ENCODE measurements at places on chromosomes 4 and X.

GRCh38 chrX:22059775-22060174, 27.6 kb downstream of the PHEX start:
- no peak for DNase-seq

- no peak for DNase-seq
Measured at GRCh38 chr4:21722157-21722839, 226.3 kb downstream of the KCNIP4 start.

GRCh38 chr4:79917246-79917645, 155.8 kb downstream of the ANTXR2 start:
- DNase-seq, result peak; percentile 36

GRCh38 chr4:38091636-38092035, 131.4 kb downstream of the PTTG2 start:
- DNase-seq, result no peak

GRCh38 chr4:174401471-174402130, 117.9 kb downstream of the CEP44 start:
- no peak for DNase-seq

DNA sequence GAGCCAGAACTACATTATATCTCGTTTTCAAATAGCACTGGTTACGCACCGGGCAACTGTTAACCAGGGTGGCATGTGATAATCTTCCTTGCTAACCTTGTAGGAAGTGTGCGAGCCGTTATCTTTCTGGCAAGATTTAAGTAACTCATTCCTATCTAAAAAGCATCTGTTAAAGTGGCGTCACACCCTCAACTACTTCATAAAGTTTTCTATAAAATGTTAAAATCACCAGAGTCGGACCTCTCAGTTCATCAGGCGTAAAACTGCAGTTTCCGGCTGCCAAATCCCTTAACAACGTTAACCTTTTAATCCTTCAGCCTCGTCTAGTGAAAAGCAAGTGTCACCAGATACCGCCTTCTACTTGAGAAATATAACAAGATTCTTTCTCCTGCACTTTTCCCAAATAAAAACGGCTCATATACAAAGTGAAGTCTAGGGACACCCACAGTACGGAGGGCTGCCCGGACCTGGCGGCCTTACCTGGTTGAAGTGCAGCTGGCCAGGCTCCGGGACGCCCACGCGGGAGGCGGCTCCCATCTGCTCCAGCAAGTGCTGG, 1.2 kb downstream of the SLC39A8 start:
- peak; percentile 61 for DNase-seq

DNA sequence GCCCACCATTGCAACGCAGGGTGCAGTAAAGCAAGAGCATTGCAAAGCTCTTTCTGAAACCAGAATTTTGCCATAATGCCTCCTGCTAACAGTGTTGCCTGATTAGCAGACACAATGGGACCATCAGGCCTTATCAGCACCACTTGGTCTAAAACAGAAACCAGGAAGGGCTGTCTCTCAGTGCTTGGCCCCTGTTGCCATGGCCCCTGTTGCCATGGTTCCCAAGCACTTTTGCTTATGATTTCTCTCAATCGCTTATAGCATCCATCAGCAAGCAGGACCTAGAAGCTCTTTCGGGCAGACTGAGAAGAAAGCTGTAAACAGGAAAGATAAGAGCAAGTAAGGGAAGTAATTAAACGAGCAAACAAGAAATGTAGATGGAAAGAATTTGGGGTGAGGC, 36.8 kb downstream of the RTL5 start:
- DNase-seq, result no peak

GRCh38 chr4:120918788-120919187, 3.7 kb downstream of the PRDM5 start:
- no peak for DNase-seq

- DNase-seq, result no peak
Measured at GRCh38 chrX:640641-641040, 10.1 kb downstream of the SHOX start.

GRCh38 chrX:53281963-53282695, 745 bp upstream of the IQSEC2 start:
- no peak for DNase-seq

DNA sequence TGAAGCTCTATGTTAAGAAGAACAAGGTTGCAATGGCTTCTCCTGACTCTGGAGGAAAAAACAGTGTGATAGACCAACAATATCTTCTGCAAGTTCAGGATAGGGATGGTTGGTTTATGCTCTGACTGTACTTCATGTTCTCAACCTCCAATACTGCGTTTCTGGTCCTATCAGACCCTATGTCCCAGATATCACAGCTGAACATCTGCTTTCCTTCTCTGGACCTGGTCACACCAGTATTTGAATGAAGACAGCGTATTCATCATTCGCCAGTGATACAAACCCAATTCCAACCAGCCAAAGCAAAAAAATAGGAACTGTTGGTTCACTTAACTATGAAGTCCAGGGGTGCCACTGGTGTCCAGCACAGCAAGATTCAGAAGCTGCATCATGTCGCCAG, 124.5 kb upstream of the KLF3 start:
- no peak for DNase-seq

GRCh38 chr4:46946919-46947536, 38.0 kb upstream of the COX7B2 start:
- DNase-seq, result no peak

- DNase-seq, result no peak
Measured at GRCh38 chrX:2449135-2449886, 51.5 kb downstream of the DHRSX start.

GRCh38 chrX:42531441-42531840, 246.5 kb downstream of the PPP1R2C start:
- no peak for DNase-seq

DNA sequence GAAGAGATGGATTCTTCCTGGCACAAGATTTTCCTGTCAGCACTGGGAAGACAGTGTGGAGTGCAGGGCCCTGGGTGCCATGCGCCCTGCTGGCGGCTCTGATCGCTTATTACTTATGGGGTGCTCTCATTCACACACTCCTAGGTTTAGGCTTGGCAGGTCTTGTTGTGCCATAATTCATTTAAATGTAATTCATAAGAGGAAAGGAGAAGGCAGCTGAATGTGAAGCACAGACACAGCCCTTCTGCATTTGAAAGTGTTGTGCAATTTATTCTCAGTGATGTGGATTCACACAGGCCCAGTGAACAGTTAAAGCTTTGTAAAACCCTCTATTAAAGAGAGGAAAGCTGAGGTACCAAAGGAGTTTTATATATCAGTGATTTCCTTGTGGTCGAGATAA, 249.7 kb downstream of the C4orf33 start:
- no peak for DNase-seq

- peak; percentile 62 for DNase-seq
Measured at GRCh38 chr4:6974138-6974848, 64.7 kb downstream of the TBC1D14 start.

DNA sequence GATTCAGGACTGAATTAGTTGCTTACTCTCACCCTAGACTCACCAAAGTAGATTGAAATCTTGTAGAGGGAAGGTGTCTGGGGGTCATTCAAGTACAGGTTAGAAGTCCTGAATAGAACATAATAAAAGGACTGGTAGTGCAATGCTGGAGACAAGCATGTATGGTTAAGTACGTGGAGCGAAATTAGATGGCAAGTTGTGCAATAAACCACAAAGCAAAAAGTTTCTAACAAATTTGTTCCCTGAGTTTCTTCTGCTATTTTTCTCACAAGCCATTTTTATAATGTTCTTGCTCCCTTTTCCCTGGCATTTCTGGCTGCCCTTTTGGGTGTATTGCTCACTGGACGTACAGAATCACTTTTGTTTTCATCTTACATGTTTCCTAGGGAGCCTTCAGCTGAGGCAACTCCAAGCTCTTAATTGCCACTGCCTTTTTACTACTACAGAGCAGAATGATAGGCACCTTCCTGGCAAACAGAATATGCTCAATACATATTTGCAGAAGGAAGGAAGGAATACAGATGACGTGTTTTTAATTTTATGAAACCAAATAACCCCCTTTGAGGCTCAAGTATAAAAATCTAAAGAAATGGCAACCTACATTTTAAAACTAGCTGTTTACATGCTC, 23.4 kb downstream of the LANCL3 start:
- DNase-seq, result no peak

- DNase-seq, result no peak
Measured at GRCh38 chr4:2991243-2991642, 27.9 kb downstream of the GRK4 start.

DNA sequence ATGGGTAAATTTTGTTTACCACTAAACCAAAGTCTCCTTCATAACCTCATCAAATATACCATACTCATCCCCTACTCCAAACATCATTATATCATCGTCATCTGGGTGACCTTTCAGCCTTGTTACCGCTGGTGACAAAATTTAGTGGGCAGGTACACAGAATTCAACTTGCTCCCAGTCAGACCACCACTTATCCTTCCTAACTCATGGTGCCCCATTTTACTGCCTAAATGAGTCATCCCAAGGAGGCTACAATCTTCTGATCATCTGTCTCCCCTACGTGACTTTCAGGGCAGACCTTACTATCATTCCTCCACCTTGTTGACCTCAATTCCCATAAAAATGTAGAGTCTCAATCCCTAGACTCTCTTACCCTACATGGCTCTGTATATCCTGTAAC, 49.6 kb downstream of the DCHS2 start:
- no peak for DNase-seq

DNA sequence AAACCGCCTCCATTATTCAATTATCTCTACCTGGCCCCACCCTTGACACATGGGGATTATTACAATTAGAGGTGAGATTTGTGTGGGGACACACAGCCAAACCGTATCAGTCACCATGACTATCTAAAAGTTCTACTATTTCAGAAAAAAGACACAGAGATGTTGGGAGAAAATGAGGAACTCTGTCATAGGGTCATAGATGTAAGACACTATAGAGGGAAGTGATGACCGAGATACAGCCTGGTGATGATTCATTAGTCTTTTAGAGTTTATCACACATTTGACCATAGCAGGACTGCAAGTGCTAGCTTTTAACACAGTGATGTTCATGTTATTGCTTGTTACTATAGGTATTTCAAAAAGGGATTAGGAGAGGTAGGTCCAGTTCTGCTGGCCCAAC, 357.0 kb upstream of the AADAT start:
- no peak for DNase-seq
